ENCODE measurements at places on chromosomes 1 and 21.

- DNase-seq, result no peak
Measured at GRCh38 chr1:184492536-184492935, 105.7 kb downstream of the C1orf21 start.

- no peak for DNase-seq
Measured at GRCh38 chr1:159207774-159208173, 3.1 kb downstream of the ACKR1 start.

DNA sequence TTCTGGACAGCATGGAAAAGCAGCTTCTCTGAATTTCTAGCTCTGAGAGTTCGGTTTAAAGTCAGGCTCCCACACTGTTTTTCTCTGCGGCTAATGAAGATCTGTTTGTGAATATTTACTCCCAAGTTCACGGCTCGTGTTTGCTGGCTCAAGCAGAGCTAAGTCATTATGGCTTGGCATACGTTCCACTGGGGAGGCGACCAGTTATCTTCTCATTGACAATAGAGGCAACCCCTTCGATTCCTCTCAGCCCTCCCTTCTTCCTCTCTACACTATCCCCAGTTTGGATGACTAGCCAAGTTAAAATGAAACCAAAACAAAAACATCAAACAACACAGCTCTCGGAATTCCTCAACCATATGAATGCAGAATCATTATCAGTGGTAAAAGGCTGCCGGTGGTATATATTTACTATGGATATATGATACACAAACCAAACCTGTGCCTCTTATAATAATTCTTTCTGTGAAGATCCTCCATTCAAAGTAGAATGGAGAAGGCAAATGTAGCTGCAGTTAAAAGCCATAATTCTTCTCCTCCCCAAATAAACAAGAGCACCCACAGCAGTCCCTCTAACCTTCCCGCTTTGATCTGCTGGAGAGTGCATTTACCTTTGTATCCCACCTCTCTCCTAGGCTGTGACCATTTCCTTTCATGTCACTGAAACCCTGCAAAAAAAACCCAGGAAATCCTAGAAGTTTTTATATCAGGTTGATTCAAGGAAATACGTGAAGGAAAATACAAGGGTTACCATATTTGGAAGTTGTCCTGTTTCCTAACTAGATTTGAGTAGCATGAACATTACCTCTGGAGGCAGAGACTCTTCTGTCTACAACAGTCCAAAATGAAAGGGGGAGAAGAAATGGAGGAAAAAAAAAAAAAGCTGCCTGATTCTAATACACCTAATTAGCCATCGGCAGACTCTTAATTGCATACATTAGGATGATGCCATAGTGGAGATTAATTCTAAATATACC is 108.3 kb upstream of the USH2A start:
- DNase-seq, result peak; percentile 23

DNA sequence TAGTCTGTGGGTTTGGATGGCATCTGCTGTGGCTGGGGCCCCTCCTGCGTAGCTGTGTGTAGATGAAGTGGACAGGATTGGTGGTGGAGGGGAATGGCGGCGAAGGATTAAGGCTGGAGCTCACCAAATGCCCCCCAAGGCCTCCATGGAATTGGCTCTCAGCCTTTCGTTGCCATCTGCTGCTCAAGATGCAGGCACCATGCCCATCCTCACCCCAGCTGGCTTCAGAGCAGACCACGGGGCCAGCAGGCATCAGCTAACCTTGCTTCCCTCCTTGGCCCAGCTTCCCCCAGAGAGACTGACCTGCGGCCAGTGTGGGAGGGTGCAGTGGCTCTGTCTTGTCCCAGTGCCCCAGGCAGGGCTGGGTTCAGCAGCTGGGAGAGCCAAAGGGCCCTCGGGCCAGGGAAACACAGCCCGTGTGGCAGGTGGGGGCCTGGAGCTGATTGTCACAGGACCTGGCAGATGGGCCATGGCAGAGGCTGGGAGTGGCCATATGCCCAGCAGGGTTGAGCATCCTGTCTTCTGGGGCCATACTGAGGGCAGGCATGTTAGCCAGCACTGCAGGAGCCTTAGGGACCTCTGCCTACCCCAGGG is 66.8 kb upstream of the ACTL8 start:
- no peak for DNase-seq

DNA sequence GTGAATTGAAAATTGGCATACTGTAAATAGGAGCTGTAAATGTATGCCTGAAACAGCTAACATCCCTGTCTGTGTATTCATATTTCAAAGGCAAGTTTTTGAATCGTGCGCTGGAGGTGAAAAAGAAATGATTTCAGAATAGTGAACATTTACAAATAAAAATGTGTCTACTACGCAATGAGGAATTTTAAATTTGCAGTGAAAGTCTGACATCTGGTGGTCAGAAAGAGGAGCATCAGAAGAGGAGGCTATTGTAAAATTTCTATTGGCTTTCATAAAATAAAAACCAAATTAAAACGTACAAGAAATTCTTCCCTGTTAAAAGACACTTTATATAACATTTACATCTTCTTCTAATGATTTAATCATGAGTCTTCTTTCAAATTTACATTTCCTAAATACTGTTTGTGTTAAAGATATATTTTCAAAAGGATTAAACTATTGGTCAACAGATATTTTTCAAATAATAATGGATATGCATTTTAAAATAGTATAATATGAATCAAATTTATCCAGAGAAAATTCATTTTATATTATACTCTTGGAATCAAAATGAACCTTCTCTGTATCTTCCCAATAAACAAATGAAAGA is 113.7 kb upstream of the RRP15 start:
- peak; percentile 16 for DNase-seq

DNA sequence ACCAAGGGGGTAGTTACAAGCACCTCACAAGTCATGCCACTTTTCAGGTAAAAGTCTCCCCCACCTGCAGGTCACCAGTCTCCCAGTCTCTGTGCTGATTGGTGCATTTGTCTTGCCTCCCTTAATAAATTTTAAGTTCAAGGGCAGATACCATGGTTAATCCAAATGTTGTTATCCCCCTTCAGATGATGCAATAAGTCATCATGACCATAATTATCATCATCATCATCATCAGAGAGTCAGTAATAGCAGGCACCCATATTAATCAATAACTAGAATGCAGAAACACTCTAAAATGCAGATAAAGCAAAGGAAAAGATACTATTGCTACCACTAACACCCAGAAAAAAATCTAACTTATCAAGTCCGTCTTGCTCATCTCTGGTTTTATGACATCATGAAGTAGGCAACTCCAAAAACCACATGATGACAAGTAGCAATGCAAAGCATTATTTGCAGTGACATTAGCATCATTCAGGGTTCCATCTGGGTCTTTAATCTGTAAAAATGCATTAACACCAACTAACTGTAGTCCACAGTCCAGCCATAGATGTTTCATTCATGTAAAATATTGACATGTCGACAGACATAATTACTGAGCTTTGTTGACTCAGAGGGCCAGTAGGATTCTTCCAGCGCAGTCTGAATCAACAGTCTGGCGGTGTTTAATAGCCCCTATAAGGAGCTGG is 492.0 kb upstream of the RUNX1 start:
- peak; percentile 61 for DNase-seq

Data from NCI-H1417 (cell line).